ENCODE measurements at places on chromosomes 1 and 21.

DNA sequence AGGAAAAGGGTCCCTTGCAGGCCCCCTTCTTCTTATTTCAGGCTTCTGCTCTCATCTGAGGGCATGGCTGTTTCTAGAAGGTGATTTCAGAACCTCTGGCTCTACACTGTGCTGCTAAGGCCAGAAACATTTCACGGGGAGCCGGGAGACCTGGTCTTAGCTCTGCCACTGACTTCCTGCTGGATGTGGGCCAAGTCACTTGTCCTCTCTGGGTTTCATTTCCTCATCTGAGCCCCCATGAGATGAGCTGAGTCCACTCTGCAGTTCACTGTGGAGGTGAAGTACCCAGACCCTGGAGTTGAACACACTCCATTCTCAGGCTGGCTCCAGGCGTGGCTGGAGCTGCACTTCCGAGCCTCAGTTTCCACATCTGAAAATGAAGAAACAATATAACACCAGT is 2.1 kb downstream of the PADI1 start:
- no peak for DNase-seq

GRCh38 chr1:175369696-175370095 is 177.1 kb upstream of the KIAA0040 start:
- no peak for DNase-seq

GRCh38 chr1:64887689-64888217 is 78.6 kb downstream of the JAK1 start:
- DNase-seq: no peak

- DNase-seq: no peak
Measured at GRCh38 chr1:61636376-61636775, 88.6 kb downstream of the TM2D1 start.

DNA sequence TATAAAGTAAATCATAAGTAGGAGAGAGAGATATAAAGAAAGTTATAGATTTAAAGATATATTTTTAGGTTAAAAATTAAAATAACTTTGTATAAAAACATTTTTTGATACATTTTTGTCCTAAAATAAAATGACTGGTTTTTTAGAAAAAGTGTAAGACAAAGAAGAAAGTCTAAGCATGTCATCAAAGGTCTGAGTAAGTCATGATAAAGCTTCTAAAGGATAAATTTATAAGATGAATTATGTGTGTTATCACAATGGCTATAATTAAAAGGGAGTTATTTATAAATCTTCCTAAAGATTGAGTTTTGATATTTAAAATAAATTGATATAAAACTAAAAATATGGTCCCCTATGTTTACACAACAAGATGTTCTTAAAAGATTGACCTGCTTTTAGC is 370.9 kb downstream of the PTPRU start:
- DNase-seq: no peak

GRCh38 chr1:182332261-182333060 is 59.1 kb downstream of the GLUL start:
- DNase-seq: no peak

DNA sequence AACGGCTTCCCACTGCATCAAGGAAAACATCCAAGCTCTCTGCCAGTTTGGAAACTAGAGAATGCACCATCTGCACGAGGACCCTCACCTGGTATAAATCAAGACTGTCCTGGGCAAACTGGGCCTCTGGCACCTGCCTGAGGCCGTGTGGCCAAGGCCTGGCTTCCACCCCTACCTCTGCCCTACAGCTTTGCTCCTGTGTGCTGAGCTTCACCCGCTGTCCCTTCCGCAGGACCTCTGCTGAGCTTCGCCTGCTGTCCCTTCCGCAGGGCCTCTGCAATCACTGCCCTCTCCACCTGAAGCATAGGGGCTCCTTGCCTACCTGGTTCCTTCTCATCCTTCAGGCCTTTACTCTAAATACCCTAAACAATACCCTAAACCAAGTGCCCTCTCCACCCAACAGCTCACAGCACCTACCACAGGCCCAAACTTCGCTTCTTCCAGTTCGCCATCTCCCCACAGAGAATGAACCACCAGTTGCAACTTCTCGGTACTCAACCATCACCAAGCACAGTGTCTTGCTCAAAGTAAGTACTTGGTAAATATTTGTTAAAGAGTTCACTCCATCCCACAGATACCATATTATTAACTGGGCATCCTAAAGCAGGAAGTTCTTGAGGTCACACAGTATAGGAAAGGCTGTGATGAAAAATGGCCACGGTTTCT is 18.4 kb downstream of the GNB1 start:
- DNase-seq: no peak

DNA sequence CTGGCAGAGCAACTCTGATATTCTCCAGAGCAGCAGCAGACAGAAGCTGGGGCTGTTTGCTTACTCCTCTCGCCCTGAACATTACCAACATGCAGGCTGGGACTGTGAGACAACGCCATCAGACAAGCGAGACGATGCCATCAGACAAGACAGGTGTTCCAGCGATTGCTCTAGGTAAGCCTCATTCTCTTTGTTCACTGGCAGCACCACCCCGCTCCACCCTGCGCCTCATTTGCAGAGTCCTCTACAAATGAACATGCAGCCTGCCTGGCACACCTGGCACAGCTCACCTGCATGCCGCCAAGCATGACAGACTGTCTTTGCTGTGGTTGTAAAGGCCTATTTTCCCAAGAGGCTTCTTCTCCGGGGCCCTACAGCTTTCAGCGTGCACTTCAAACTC is 346.2 kb downstream of the SMYD3 start:
- DNase-seq: no peak

DNA sequence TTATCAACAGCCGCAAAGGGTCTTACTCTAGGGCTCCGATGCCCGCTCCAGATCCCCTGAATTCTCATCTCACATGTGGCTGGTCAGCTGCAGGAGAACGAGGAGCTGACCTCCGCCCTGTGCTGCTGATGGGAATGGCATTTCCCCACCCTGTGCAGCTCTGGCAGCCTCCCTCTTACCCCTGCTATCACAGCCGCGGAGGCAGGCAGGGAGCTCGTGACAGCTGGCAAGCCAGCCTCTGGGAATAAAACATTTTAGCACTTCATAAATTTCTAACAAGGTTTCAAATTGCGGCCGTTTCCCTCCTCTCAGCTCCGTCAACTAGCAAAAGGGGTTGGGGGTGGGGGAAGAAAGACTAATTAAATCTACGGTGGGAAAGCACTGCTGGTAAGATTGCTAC is 81.1 kb downstream of the DSCAM start:
- no peak for DNase-seq

- no peak for DNase-seq
Measured at GRCh38 chr1:229105822-229106525, 164.9 kb upstream of the RAB4A start.

DNA sequence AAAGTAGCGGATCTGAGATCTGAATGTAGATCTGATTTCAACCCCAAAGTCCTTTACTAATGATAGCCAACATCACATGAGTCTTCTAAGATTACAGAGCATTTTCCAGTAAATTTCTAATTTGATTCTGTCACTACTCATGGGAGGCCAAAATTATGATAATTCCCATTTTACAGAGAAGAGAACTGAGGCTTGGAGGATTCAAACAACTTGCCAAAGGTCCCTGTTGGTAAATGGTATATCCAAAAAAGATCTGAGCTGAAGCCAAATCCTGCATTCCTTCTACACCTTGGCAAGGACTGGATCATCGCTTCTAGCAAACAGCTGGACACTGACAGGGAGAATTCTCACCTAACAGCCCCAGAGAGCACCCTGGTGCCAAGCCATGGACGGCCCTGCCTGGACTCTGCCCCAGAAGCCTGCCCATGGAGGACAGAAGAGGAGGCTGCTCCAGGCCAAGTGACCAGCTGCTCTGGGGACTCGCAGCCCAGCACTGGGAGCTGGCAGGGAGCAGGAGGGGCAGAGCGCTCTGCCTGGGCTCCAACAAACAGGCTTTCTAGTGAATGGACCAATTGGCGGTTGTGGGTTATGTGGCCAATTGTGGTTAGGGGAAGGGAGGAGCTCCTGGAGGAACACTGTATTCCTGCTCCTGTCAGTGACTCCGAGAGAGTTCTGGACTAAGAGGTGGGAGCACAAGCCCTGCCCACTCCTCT is 6.4 kb upstream of the CSF1 start:
- no peak for DNase-seq

DNA sequence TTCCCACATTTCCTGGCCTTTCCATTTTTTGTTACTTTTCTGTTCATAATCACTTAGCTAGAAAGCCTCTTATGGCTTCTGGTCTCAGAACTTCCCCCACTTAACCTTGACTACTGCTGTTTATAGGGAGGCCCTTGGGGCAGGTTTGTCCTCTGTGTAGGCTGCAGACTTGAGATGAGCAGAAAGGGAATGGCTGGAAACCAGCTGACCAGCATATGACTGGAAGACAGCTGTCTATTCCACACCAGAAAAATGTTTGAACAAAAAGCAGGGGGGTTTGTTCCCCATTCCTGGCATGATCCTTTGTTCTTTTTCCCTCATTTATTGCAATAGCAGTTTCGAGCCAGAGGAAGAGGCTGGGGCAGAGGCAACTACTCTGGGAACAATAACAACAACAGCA is 4.9 kb upstream of the SH3D21 start:
- DNase-seq: no peak

All from NCI-H2081 treated with DMSO at 0.1 percent for 48 hours (cell line).